ENCODE measurements at places on chromosomes 1 and 21.

DNA sequence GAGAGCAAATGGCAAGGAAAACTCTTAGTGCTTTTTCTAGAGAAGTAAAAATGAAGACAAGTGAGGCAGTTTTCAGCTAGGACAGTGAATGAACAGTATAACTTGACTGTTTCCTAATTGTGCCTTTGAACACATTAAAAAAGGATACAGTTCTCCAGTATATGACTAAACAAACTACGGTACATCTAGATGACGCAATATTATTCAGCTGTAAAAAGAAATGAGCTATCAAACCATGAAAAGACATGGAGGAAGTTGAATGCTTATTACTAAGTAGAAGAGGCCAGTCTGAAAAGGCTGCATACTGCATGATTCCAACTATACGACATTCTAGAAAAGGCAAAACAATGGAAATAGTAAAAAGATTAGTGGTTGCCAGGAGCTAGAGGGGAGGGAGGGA is 206.3 kb downstream of the SIPA1L2 start:
- DNase-seq = no peak

GRCh38 chr1:27545271-27545670 is 55.3 kb upstream of the WASF2 start:
- no peak for DNase-seq

DNA sequence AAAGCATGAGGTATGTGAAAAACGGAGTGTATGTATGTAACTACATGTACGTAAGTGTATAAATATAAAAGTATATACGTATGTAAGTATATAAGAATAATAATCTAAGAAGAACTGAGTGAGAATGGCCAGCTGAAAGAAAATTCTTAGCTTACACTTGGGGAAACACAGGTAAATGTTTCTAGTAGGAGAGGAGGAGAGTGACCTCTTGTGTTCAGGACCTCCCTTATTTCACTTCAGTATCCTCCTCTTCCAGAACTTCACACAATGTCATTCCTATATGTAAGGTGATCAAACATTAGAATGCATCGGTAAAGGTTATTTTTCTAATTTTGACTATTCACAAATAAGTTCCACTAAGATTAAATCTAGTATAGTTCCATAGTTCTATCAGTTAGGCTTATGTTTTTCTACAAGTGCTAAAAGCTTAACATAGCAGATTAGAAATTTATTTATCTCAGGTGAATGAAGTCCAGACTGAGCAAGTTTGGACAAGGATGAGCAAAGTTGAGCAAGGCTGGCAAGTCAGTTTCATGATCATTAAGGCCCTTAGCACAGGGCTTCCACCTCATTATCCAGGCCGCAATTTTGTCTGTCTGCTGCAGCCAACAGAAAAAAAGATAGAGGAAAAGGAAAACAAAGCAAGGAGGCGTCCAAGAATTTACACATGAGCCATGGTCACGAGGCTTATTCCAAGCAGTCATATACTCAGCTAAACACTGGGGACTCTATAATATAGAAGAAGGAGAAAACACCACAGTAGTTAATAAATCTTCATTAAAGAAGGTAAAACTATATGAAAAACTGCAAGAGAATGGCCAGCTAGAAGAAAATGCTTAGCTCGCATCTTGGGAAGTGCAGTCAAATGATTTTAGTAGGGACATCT is 7.1 kb upstream of the MROH9 start:
- DNase-seq = no peak

DNA sequence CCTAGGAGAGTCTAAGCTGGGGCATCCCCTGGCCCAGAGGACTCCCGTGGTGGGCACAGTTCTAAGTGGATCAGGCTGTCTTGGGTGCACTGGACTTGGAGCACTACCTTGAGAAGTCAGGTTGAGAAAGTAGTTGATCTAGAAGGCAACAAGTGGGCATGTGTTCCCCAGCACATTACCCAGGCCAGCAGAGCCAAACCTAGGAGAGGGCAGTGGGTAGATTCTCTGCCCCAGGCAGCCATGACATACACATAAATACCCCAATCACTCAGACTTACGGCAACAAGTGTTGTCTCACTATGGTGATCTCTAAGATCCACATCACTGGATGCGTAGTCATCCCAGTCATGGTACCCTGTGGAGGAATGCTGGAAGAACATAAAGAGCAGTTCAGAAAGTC is 1.6 kb upstream of the PMF1 start:
- DNase-seq = no peak

GRCh38 chr1:48617252-48617651 is 145.2 kb upstream of the SPATA6 start:
- DNase-seq = no peak

DNA sequence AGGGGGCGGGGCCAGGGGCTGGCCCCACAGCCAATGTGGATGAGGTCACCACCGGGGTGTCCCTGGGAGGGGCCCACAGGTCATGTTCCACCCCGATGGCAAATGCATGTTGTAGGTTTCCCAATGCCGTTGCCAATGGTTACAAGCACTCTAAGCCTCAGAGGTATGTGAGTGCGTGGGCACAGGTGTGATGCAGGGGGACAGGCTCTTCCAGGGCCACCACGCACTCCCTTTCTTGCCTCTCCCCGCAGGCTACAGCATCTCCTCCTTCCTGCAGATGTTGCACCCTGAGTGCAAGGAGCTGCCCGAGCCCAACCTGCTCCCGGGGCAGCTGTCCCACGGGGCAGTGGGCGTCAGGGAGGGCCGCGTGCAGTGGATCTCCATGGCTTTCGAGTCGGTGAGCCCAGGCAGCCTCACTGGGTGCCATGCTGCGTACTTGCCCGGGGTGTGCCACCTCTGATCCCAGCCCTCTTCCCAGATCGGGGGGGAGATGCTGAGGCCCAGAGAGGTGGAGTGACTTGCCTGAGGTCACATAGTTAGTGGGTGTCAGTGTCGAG is 52.4 kb downstream of the DISP3 start:
- DNase-seq = no peak

DNA sequence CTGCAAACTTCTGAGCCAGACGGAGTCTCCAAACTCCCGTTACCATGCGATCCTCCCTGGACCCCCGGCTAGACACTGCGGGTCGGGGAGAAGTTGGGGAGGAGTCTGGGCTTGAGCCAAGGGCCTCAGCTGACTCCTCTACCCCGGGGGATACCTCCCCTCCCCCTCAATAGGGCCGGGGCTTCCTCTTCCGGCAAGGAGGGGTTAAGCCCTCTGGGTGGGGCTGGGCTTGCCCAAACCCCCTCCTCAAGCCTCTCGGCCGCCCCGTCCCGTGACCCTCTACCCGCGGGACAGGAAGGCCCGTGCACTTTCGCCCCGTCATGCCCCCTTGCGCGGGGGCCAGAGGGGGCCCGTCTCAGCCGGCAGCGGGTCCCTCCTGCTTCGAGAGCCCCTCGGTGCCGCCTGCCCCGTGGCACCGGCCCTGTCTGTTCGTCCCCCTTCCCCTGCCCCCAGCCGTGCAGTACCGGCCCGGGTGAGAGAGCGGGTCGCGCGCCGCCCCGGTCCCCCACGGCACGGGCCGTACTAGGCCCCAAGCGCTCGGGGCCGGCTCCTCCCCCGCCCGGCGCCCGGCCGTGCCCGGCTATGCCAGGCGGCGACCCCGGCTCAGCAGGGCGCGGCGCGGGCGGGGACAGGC is 652 bp downstream of the ARL8A start:
- no peak for DNase-seq

GRCh38 chr1:114154963-114155322 is 1.3 kb upstream of the SYT6 start:
- no peak for DNase-seq

DNA sequence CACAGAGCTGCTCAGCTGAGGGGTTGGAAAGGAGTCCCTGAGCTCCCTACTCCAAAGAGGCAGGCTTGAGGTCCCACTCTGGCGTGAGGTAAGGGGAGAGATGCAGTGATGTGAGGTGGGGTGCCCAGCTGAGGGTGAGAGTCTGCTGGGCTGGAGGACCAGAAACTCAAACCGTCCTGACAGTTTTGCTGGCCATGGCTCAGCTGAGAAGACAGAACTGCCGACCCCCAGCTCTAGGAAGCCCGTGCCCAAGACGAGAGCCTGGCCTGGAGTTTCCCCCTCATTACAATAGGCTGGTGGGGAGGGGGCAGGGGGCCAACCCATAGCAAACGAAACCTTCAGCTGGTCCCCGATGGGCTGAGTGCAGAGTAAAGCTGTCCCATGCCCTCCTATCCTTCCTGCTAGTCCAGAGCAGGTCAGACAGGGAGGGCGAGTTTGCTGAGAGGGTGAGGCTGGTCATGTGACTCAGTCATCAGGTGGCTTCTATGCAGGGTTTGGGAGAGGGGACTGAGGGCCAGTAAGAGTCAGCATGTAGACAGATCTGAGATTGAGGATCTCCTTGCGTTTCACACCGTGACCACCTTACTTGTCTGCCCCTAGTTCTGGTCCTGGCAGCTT is 129.3 kb downstream of the PRDM2 start:
- DNase-seq = no peak

- no peak for DNase-seq
These were observed 39.0 kb upstream of the RGS5 start for GRCh38 chr1:163241746-163242145.

- no peak for DNase-seq
These were observed 62.5 kb upstream of the ATF3 start for GRCh38 chr1:212545941-212546635.

DNA sequence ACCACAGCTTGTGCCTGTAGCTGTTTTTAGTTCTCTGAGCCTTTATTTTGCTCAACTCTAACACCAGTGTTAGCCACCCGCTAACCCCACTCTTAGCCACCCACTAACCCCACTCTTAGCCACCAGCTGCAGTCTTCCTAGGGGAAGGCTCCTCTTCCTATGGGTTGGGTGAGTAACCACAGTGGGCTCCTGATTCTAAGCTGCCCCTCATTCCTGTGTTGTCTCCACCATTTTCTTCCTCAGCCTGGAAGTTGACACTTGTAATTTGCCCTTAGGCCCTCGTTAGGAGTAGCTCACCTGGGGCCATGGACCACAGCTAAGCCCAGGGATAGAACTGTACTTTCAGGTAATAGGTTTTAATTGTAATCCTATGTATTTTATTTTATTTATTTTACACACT is 782.9 kb upstream of the TPTE start:
- DNase-seq = no peak

GRCh38 chr1:113786069-113786468 is 26.2 kb downstream of the RSBN1 start:
- DNase-seq = no peak

GRCh38 chr1:24451746-24452145 is 36.1 kb downstream of the NIPAL3 start:
- DNase-seq = no peak

GRCh38 chr1:178599745-178600144 is 86.8 kb downstream of the TEX35 start:
- DNase-seq = no peak

GRCh38 chr1:205429762-205430695 is 8.2 kb upstream of the LEMD1 start:
- no peak for DNase-seq

DNA sequence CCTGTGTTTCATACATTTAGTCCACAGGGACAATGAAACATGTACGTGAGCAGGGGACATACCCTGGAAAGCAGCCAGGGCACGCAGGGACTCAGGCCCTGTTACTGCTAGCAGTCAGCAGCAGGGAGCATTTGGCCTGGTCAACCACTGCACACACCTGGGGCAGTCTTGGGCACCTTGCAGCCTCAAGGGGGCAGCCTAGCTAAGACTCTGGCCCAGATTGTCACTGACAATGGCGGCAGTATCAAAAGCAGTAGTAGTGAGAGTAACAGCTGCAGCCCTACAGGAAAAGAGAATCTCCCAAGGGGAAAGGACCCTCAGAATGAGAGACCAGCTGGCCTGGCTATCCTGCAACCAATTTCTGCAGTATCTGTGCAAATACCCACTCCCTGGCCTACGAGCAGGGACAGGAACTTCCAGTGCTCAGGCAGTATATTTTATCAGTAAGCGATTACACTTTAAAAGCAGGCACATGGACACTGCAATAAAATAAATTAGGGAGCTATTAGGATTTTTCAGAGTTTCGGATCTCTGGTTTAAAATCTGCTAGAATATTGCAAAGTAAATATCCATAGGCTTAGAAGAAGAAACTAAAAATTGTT is 475.6 kb downstream of the LTN1 start:
- peak; percentile 11 for DNase-seq

DNA sequence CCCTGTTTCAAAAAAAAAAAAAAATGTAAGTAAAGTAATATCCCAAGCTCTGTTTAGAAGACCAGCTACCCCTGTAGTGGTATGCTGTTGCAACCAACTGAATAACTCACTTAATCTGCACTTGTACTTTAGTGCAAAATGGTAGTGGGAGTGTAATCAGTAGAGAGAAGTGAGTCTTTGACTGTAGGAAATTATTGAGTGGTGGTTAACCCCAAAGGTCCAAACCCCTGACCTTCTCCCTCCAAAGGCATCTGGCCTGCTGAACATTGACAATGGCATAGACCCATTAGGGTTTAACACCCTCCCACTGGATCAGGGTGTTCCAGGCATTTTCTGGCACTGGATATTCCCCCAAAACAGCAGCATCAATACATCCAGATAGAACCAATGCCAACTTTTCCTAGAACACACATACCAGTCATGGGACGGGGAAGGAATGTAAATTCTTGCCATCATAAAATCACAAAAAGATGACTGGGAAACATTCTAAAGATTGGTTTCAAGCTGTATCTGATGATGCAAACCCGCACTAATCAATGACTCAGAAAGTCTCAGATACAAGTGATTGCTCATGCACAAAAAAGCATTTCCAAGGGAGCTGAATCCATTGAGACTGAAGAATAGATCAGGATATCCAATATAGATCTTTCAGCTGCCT is 110.3 kb downstream of the MRPL39 start:
- no peak for DNase-seq

GRCh38 chr1:163231385-163231784 is 28.7 kb upstream of the RGS5 start:
- DNase-seq = no peak

GRCh38 chr1:5640845-5641244 is 351.4 kb downstream of the NPHP4 start:
- DNase-seq = no peak

- DNase-seq = no peak
These were observed 138.9 kb downstream of the ACTL8 start for GRCh38 chr1:17893891-17894631.

GRCh38 chr1:117205368-117205767 is 5.4 kb downstream of the VTCN1 start:
- DNase-seq = no peak

DNA sequence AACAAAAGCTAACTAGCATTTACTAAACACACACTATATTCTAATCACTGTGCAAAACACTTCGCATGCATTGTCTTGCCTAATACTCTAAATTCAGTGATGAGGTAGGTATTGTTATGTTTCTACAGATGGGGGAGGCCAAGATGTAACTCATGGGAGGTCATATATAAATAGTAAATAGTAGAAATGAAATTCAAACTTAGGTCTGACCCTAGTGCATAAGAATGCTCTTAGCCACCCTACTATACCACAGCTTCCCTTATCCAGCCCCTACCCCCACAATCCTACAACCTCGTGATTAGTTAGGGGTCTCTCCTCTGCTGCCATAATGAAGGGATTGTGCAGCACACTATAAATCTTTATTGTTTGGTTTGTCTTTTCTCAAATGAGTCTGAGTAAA is 3.3 kb downstream of the PFDN2 start:
- DNase-seq = no peak
